ENCODE measurements at places on chromosomes 5 and 9. TPM values are rescaled to one million over a fixed set of nuclear protein-coding genes. Genes with fewer than 3 reads are reported as not detected.

CXCL14 gene
- 37.1 TPM for total RNA-seq

PCDHGA6 gene
- total RNA-seq: 10.3 TPM

FSTL4 gene
- 2.6 TPM for total RNA-seq

IL13 gene
- not detected for total RNA-seq

TSSK1B gene
- 0.70 TPM for total RNA-seq

GALNT10 gene
- 25.6 TPM for total RNA-seq

TLX3 gene
- not detected for total RNA-seq

INSYN2B gene
- 1.5 TPM for total RNA-seq

NUTM2F gene
- total RNA-seq: not detected

FBXO4 gene
- 10.8 TPM for total RNA-seq

BTNL9 gene
- 17.1 TPM for total RNA-seq
